Activated T-helper 1 cell treated with anti-CD3 and anti-CD28 coated beads, Interleukin-2, amount 50 U/mL, for 16 hours (primary cell): ENCODE measurements at places on chromosomes 2 and 18.

GRCh38 chr2:54903736-54904554 lies 146.3 kb downstream of the RTN4 start:
- peak; percentile 33 for DNase-seq

DNA sequence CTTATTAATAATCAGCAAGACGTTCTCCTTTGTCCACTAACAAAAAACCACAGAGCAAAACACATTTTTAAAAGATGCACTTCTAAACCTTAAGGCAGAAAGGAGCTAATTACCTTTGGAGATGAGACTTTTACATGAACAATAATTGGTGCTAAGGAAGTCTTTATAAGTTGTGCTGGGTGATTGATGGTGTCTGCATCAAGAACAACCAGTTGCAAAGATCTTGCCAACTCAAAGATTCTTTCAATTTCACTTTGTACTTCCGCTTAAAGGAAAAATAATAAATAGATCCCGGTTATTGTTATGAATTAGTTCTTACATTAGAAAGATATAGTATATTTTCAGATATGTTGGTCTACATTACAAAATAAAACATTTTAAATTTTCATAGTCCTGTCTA lies 26.9 kb upstream of the ARL5A start:
- DNase-seq: no peak

DNA sequence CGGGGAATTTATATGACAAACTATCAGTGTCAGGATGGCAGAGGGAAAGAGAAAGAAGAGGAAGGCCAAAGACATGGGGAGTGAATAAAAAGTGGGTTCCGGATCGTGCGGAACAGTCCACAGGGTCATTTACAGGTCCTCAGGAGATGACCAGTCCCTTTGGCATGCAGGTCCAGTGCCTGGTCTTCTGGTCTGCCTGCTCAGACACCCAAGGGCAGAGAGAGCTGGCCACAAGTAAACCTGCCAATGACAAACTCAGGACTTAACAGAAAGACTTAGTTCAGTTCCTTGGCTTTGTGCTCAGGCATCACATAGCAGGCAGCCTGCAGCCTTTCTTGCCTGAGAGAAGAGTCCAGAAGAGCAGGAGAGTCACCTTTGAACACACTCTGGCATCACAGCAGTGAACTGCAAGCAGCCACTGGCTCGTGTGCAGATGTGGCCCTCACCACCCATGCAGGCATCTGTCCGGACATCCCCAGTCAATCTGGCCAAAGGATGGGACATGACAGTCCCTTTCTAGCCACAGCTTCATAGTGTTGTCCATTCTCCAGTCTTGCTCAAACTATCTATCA lies 14.0 kb downstream of the TMEM127 start:
- DNase-seq: no peak

DNA sequence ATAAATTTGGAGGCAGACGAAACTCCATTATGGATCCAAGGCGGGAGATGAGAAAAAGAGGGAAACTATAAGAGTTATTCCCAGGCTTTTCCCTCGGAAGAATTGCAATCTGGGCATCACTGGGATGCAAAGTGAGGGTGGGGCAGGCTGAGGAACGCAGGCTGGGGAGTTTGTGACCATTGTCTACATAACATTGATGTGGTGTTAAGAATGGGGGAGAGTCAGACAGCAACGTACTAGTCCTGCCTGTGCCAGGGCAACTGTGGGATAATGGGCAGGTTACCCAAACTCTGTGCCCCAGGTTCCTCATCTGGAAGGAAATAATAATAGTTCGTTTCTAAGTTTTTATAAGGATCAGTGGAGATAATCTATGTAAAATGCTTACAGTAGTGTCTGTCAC lies 84.4 kb upstream of the SIX2 start:
- no peak for DNase-seq
